Chondrocyte (in vitro differentiated cells): ENCODE measurements at places on chromosomes 3 and 15. TPM values are rescaled to one million over a fixed set of nuclear protein-coding genes. Genes with fewer than 3 reads are reported as not detected.

The CHRNA7 gene
- total RNA-seq = 1.5 to 2.3 TPM (median 1.9 TPM) in 3 replicates

The RASGRF1 gene
- 0.10 TPM in 1 of 3 replicates, not detected in the others for total RNA-seq

The ZNF502 gene
- not detected in 3 replicates for total RNA-seq

The DISP2 gene
- total RNA-seq = 1.3 to 2.2 TPM (median 1.4 TPM) in 3 replicates

The CTSH gene
- total RNA-seq = 12.0 to 22.5 TPM (median 22.0 TPM) in 3 replicates

The ZNF662 gene
- total RNA-seq = not detected in 3 replicates

The CD86 gene
- total RNA-seq = not detected in 3 replicates

The NPAP1 gene
- not detected in 3 replicates for total RNA-seq

The CACNA2D3 gene
- not detected in 3 replicates for total RNA-seq

- no peaks in the 10 kb centered on the region for H3K36me3 ChIP-seq
- H3K4me3 ChIP-seq = no peak overlapping the region
- H3K27ac ChIP-seq = peak overlapping the region; percentile 50
- H3K4me1 ChIP-seq = peaks cover 42% of the 10 kb centered on the region
Observed at GRCh38 chr15:94057305-94057704, 174.1 kb upstream of the MCTP2 start.

GRCh38 chr15:23629234-23629805 lies 18.3 kb downstream of the MAGEL2 start:
- no peaks in the 10 kb centered on the region for H3K36me3 ChIP-seq
- H3K4me3 ChIP-seq = no peak overlapping the region
- DNase-seq = no peak
- H3K27ac ChIP-seq = no peak overlapping the region

DNA sequence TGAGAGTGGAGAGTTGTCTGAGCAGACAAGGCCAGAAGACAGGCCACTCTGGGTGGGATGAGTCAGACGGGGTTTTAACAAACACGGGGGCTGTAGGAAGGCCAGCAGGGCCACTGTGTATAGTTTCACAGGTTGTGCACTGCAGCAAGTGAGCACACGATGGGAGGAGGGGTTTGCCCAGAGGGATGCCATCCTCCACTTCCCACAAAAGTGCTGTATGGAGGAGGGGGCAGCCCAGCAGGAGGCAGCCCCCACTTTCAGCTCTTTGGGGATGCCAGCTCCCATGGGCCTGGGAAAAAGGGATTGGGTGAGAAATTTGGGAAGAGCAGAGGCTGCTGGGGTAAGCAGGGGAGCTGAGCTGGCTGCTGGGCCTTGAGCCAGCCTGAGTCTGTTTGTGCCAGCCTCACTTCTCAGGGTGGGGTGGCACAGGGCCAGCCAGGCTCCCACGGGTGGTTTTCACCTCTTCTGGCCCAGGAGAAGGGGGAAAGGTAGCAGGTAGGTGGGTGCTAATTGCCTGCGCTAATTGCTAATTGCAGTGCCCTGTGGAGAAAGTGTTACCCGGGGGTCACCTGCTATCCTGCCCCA lies 6.7 kb downstream of the ZBTB47 start:
- peak overlapping the region; percentile 38 for H3K27ac ChIP-seq
- DNase-seq = no peak
- no peaks in the 10 kb centered on the region for H3K27me3 ChIP-seq
- H3K36me3 ChIP-seq = peaks cover 18% of the 10 kb centered on the region

DNA sequence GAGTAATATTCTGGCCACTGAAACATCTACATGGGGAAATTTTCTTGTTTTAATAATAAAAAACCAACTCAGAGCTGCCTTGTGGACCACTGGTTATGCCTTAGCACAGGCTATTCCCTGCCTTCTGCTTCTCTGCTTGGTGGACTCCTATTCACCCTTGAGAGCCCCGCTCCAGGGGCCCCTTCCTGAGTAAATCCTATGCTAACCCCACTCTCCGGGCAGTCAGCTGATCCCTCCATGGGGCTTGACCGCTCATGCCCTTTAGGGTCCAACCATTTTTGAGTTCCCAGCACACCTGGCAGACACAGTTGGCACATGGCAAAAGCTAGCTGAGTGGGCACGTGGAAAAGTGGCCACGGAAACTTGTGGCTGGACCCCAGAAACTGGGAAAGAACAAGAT lies 38.2 kb downstream of the ATP2B2 start:
- H3K27ac ChIP-seq = no peak overlapping the region
- peaks cover 49% of the 10 kb centered on the region for H3K27me3 ChIP-seq
- H3K36me3 ChIP-seq = no peaks in the 10 kb centered on the region
- H3K4me1 ChIP-seq = peaks cover 5% of the 10 kb centered on the region
- no peak overlapping the region for H3K4me3 ChIP-seq

DNA sequence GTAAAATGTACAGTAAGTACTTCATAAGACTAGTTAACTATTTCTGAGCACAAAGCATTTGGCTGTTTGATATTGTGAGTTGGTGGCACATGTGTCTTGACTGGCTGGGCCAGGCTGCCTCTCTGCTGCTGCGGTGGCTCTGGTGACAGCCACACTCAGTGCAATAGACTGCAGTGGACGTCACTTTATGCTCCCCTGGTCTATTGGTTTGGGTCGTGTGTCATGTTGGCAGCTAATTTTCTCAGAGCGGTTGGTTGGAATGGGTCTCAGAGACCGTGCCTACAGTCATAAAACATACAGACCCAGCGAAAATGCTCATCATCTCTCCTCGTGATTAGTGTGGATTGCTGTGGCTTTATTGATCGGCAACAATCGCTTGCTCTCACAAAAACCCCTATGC lies 71.3 kb downstream of the SV2B start:
- no peaks in the 10 kb centered on the region for H3K4me1 ChIP-seq
- no peak overlapping the region for H3K4me3 ChIP-seq
- peaks cover 2% of the 10 kb centered on the region for H3K27me3 ChIP-seq
- no peak for DNase-seq
- no peak overlapping the region for H3K27ac ChIP-seq
- no peaks in the 10 kb centered on the region for H3K36me3 ChIP-seq

DNA sequence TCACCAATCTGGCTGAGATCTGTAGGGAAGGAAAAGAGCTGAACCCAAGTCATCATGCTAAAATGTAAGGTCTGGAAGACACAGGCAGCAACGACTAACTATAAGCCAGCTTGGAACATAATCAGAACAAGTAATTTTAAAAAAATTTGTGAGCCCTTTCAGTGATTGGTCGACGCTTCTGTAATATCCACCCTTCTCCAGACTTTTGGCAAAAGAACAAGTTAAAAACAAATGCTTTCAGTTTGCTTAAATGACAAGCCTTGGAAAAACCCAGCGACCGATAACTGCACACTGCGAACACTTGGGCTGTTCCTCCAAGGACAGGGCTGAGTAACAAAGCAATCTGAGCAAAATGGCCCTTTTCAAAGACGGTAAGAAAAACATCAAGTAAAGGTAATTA lies 49.6 kb downstream of the PCSK6 start:
- no peaks in the 10 kb centered on the region for H3K4me1 ChIP-seq
- peaks cover 15% of the 10 kb centered on the region for H3K27me3 ChIP-seq
- DNase-seq = no peak
- H3K27ac ChIP-seq = no peak overlapping the region
- H3K36me3 ChIP-seq = no peaks in the 10 kb centered on the region

GRCh38 chr15:35481992-35482391 lies 64.0 kb downstream of the DPH6 start:
- no peaks in the 10 kb centered on the region for H3K27me3 ChIP-seq
- H3K27ac ChIP-seq = no peak overlapping the region
- peaks cover 4% of the 10 kb centered on the region for H3K36me3 ChIP-seq
- H3K4me3 ChIP-seq = no peak overlapping the region
- no peak for DNase-seq

DNA sequence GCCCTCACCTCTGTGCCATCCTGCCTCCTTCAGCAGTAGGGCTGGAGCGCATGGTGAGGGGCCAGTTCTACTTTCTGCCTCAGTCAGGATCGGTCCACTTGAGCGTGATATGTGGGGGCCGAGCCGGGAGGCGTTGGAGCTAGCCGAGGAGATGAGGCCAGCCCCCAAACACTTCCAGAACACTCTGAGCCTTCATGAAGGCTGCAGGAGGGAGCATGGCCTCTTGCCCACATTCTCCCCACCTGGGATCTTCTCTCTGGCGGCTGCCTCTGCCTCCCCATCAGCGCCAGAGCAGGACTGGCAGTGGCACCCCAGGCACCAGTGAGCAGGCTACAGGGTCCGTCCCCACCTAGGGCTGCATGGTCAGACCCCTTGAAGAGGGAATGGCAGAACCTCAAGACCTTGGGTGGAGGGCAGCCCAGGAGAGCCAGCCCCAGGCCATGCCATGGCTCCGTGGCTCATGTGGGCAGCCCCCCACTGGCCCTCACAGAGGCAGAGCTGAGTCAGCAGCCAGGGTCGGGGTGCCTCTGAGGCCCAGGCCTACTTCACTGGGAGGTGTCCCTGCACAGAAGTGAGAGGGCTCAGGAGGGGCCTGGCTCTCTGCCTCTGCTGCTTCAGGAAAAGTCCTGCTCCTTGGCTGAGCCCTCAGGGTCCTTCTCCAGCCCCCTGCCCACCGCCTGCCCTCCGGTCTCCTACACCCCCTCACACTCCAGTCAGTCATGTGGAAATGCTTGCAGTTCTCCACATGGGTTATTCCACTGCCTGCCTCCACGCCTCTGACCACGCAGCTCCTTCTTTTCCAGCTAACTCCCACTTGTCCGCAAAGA lies 28.1 kb upstream of the CYP11A1 start:
- no peaks in the 10 kb centered on the region for H3K27me3 ChIP-seq
- no peak for DNase-seq
- H3K27ac ChIP-seq = no peak overlapping the region
- H3K4me1 ChIP-seq = peaks cover 12% of the 10 kb centered on the region
- H3K4me3 ChIP-seq = no peak overlapping the region

DNA sequence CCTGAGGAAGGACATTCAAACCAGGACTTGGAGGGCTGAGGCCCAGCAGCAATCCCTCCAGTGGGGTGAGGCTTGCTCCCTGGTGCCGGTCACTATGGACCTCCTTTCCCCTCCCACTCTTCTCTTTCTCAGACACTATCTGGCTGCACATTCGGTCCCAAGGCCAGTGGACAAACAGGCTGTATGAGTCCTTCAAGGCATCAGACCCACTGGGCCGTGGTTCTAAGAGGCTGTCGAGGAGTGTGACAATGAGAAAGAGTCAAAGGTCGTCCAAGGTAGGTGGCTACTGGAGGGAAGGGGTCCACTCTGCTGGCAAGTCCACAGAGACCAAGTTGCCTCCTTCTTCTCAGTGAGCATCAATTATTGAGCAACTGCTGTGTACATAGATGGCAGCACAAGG lies 28.0 kb downstream of the NOX5 start:
- no peak for DNase-seq
- no peak overlapping the region for H3K4me3 ChIP-seq
- no peaks in the 10 kb centered on the region for H3K36me3 ChIP-seq
- H3K27ac ChIP-seq = no peak overlapping the region

DNA sequence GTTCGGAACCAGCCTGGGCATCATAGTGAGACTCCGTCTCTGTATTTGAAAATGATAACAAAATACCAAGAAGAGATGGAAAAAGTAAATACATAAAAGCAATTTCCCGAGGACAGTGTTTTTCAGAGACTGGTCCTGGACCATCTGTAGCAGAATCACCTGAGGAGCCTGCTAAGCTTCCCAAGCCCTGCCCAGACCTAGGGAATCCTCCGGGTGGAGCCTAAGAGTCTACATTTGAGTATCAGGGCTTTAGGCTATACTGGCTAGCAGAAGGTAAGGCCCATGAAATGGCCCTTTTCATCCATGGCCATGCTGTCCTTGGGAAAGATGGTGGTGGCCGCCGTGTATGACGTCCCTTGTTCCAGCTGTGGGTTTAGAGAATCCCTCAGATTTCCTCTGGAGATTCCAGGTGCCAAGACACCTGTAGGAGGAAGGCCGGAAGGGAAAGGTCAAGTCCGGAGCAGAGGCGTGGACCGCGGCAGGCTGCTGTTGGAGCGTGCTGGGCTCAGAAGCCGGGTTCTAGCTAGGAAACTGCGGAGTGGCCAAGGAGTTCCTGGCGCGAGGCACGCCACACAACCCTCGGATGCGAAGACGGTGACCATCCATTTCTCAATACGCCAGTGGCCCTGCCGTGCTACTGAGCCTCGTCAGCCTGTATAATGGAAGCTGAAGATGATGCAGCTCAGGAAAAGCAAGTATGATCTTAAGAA lies 50.9 kb downstream of the TMEM44 start:
- H3K27me3 ChIP-seq = no peaks in the 10 kb centered on the region
- H3K36me3 ChIP-seq = peaks cover 1% of the 10 kb centered on the region
- peak overlapping the region; percentile 25 for H3K27ac ChIP-seq
- H3K4me1 ChIP-seq = peaks cover 43% of the 10 kb centered on the region
- DNase-seq = no peak
- H3K4me3 ChIP-seq = no peak overlapping the region

GRCh38 chr15:38149315-38149714 lies 103.3 kb upstream of the SPRED1 start:
- H3K27ac ChIP-seq = no peak overlapping the region
- peaks cover 16% of the 10 kb centered on the region for H3K4me1 ChIP-seq
- no peak for DNase-seq
- peaks cover 7% of the 10 kb centered on the region for H3K36me3 ChIP-seq
- H3K27me3 ChIP-seq = no peaks in the 10 kb centered on the region

GRCh38 chr15:75840659-75841058 lies 2.6 kb upstream of the UBE2Q2 start:
- DNase-seq = no peak
- H3K4me3 ChIP-seq = no peak overlapping the region
- no peaks in the 10 kb centered on the region for H3K27me3 ChIP-seq
- peak overlapping the region; percentile 19 for H3K27ac ChIP-seq
- H3K4me1 ChIP-seq = peaks cover 38% of the 10 kb centered on the region

GRCh38 chr3:63477494-63478129 lies 174.9 kb upstream of the SNTN start:
- H3K36me3 ChIP-seq = no peaks in the 10 kb centered on the region
- H3K4me1 ChIP-seq = no peaks in the 10 kb centered on the region
- H3K27ac ChIP-seq = no peak overlapping the region
- H3K27me3 ChIP-seq = peaks cover 2% of the 10 kb centered on the region
- peak; percentile 37 for DNase-seq
- H3K4me3 ChIP-seq = no peak overlapping the region

GRCh38 chr3:111668888-111669488 lies 73.8 kb upstream of the ZBED2 start:
- no peaks in the 10 kb centered on the region for H3K36me3 ChIP-seq
- no peaks in the 10 kb centered on the region for H3K27me3 ChIP-seq
- H3K4me1 ChIP-seq = peaks cover 33% of the 10 kb centered on the region

DNA sequence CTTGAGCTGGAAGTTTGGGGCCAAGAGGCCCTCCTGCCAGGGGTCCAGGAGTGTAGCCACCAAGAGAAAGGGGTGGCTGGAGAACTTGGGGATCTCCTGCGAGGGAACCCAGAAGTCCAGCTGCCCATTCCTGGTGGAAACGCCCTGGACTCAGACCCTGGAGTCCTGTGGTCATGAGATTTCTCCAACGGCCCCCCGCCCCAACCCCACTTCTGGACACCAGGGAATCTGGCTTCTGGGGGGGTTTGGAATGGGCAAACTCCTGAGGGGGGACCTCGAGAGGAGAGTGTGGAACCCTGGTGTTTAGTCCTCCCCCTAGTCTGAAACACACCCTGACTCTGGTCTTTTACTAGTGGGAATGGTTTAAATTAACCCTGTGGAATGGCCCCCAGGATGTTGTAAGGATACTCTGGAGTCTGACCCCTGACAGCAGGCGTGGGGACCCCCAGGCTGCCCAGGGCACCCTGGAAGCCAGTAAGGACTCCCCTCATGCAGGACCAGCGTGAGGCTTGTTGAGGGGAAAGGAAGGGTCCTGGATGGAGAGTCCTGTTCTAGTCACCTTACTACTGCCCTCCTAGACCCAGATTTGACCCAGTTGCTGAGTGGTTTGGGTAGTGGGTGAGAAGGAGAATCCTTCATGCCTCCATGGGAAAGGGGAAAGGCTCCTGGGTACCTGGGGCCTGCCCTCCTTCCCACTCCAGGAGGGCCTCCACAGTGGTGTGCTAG lies 540 bp downstream of the KLHDC8B start:
- no peaks in the 10 kb centered on the region for H3K27me3 ChIP-seq
- H3K36me3 ChIP-seq = peaks cover 3% of the 10 kb centered on the region
- DNase-seq = no peak
- peak overlapping the region; percentile 69 for H3K27ac ChIP-seq
- H3K4me1 ChIP-seq = peaks cover 31% of the 10 kb centered on the region

GRCh38 chr15:60839510-60840211 lies 360.7 kb upstream of the ICE2 start:
- H3K4me3 ChIP-seq = no peak overlapping the region
- no peak overlapping the region for H3K27ac ChIP-seq
- no peaks in the 10 kb centered on the region for H3K36me3 ChIP-seq
- H3K27me3 ChIP-seq = no peaks in the 10 kb centered on the region
- DNase-seq = no peak
